ENCODE measurements at places on chromosomes 7 and 10. TPM values are rescaled to one million over a fixed set of nuclear protein-coding genes. Genes with fewer than 3 reads are reported as not detected.

Gene PIP
- not detected for total RNA-seq

Gene NEUROG3
- not detected for total RNA-seq

Gene EBF3
- total RNA-seq = 19.6 TPM

Gene GIMAP5
- total RNA-seq = 3.7 TPM

Gene SYT15
- 2.1 TPM for total RNA-seq

Gene VIPR2
- total RNA-seq = 2.8 TPM

Gene SLC29A4
- total RNA-seq = 18.7 TPM

Gene TMEM270
- total RNA-seq = not detected

Gene TACC2
- total RNA-seq = 21.2 TPM

Gene PCGF5
- 36.9 TPM for total RNA-seq

Gene ACTL6B
- total RNA-seq = 90.4 TPM

Gene CDK14
- 137 TPM for total RNA-seq

Gene LOXL4
- total RNA-seq = 0.46 TPM

Gene NKX2-3
- total RNA-seq = not detected

Gene UPK3B
- 0.23 TPM for total RNA-seq

Gene ABCC2
- 1.6 TPM for total RNA-seq

Gene TCAF2
- total RNA-seq = 0.92 TPM

Gene CADPS2
- 36.2 TPM for total RNA-seq

Gene SLC13A1
- total RNA-seq = not detected

Gene OPN4
- not detected for total RNA-seq

Gene IQUB
- total RNA-seq = 8.5 TPM

Gene ZNF503
- total RNA-seq = 4.8 TPM

Gene EBLN1
- total RNA-seq = not detected

Gene VKORC1L1
- 41.5 TPM for total RNA-seq
